Activated CD4-positive, alpha-beta T cell treated with anti-CD3 and anti-CD28 coated beads, Interleukin-2, amount 50 U/mL, for 48 hours (primary cell): ENCODE measurements at places on chromosomes 6 and 20.

GRCh38 chr6:42292004-42292740 is 74.5 kb upstream of the MRPS10 start:
- peak; percentile 35 for DNase-seq

- no peak for DNase-seq
Measured at GRCh38 chr6:101393251-101393828, at the start of gene GRIK2. GRIK2 (plus strand) TSS chr6:101393708.

DNA sequence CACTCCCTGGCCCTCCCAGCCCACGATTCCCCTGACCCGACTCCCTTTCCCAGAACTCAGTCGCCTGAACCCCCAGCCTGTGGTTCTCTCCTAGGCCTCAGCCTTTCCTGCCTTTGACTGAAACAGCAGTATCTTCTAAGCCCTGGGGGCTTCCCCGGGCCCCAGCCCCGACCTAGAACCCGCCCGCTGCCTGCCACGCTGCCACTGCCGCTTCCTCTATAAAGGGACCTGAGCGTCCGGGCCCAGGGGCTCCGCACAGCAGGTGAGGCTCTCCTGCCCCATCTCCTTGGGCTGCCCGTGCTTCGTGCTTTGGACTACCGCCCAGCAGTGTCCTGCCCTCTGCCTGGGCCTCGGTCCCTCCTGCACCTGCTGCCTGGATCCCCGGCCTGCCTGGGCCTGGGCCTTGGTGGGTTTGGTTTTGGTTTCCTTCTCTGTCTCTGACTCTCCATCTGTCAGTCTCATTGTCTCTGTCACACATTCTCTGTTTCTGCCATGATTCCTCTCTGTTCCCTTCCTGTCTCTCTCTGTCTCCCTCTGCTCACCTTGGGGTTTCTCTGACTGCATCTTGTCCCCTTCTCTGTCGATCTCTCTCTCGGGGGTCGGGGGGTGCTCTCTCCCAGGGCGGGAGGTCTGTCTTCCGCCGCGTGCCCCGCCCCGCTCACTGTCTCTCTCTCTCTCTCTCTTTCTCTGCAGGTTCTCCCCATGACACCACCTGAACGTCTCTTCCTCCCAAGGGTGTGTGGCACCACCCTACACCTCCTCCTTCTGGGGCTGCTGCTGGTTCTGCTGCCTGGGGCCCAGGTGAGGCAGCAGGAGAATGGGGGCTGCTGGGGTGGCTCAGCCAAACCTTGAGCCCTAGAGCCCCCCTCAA is at the start of gene LTA:
TSS of gene LTA (plus strand) at position 249 of the 871 bp plus-strand sequence. CDS start at position 703, 454 bp downstream.
- DNase-seq: peak; percentile 89

DNA sequence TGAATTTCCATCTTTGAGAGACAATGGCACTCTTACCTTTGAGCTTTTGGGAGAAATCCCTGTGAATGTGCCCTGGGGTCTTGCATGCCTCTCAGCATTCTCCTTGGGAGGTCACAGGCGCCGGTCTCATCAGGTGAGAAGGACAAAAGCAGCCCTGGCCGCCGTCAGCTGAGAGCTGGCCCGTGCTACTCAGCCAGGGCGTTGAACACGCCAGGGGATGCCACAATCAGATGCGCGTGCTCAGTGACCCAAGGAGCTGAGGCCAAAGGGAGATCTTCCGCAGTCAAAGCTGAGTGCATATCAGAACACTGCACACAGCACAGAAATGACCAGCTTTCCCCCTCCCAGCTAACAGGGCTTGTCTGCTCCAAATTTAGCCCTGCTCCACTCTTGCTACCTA is 253.6 kb upstream of the NOX3 start:
- DNase-seq: no peak

GRCh38 chr6:55694148-55694547 is 115.2 kb upstream of the HMGCLL1 start:
- no peak for DNase-seq

GRCh38 chr20:46826343-46826984 is 68.2 kb upstream of the EYA2 start:
- no peak for DNase-seq

DNA sequence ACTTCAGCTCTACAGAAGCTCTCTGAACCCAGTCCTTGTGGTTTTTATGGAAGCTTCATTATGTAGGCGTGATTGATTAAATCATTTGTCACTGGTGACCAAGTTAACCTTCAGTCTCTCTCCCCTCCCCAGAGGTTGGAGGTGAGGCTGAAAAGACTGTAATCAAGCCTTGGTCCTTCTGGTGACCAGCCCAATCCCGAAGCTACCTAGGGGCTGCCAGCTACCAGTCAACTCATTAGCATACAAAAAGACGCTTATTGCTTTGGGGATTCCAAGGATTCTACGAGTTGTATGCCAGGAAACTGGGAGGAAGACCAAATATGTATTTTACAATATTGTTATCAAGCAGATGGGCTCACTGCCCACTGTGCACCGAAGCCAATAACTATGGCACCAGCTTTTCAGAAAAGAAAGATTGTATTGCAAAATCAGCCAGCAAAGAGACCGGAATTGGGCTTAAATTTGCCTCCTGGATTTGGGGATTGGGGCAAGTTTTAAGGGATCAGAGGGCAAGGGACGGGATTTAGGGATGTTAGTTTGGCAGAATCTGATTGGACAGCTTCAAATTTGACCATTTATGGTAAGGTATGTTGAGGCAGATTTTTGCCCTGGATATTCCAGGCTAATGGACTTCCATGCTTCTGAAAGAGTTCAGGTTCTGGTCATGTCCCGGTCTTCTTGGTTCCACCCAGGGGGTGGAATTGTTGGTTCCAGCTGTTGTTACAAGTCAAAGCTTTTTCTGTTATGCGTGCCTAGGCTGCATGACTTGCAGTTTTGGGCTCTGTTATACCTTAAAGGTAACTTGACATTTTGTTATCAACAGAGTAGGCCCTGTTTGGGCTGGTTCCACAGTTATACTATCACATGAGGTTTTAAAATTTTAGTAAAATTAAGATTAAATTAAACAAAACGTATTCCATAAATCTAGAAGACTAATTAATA is 167.4 kb downstream of the COL9A1 start:
- DNase-seq: no peak

DNA sequence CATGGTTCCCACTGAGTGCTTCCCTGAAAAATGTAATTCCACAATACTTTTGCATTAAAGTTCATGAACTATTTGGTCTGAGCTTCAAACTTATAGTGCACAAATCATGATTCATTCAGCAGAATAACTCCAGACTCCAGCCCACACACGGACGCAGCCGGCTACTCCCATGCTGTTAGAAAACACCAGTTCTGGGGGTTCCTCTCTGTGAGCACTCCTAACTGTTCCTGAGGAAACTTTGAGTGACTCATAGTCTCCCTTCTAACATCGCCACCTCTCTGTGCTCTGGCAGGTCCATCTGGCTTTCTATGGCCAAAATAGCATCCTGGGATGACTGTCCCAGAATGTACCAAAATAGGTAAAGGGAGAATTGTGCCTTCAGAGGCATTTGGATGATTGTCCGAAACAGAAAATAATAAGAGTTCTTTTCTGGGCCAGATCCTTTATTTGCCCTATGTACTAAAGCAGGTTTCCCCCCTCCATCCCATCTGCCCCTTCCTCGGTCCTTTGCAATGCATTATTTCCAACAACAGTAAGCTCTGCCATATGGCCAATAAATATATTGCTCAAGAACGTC is 32.3 kb upstream of the LY86 start:
- DNase-seq: no peak

GRCh38 chr6:75372884-75373283 is 88.3 kb upstream of the TMEM30A start:
- DNase-seq: no peak

DNA sequence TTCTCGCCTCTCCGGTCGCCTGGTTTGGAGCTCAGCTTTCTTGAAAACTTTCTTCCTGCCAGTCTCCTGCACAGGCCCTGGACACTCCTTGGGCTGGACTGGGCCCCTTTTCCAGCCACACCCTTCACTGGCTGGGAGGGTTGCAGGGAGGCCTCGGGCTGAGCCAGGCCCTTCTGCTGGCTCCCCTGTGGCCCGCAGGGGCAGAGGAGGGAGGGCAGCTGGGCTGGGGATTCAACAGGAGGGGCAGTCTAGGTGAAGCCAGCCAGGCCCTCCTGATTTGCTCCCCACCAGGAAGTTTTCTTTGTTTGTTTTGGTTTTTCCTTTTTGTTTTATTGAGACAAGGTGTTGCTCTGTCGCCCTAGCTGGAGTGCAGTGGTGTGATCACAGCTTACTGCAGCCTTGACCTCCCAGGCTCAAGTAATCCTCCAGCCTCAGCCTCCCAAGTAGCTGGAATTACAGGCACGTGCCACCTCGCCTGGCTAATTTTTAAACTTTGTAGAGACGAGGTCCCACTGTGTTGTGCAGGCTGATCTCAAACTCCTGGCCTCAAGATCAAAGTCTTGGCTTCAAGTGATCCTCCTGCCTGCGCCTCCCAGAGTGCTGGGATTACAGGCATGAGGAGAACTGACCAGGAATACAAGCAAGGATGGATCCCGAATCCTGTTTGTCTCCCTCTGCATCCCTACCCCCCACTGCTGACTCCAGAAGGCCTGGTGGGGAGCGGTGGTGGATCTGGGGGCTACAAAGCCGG is 23.5 kb upstream of the CDH22 start:
- DNase-seq: no peak

DNA sequence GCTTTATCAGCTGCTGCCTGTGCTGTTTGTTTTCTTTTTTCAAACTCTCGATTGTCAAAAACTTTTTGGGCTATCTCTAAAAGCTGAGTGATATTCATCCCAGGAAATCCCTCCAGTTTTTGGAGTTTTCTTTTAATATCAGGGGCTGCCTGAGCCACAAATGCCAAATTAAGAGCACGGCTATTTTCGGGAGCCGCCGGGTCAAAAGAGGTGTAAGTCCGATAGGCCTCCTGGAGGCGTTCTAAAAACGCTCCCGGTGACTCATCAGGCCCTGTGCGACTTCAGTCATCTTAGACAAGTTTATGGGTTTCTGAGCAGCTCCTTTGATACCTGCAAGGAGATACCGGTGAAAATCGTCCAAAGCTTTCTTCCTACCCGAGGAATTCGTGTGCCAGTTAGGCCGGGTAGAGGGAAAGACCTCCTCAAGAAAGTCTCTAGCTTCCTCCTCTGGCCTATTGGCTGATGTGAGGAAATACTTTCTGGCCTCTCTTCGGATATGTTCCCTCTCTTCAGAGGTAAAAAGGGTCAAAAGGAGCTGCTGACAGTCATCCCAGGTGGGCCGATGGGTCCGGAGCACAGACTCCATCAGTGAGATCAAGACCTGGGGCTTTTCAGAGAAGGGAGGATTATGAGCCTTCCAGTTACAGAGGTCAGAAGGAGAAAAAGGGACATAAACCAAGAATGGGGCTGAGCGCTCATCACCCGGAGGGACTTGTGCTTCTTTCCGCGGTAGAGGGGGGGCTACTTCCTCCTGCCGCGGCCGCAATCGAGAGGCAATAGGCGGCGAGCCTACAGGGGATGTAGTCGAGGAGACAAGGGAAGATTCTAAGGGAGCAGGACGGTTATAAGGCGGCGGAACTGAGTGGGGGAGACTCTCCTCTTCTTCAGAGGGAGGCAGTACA is 151.1 kb downstream of the TRIM27 start:
- DNase-seq: no peak

GRCh38 chr6:153790048-153790447 is 249.0 kb upstream of the OPRM1 start:
- DNase-seq: no peak

- peak; percentile 44 for DNase-seq
Measured at GRCh38 chr6:35468980-35469750, 964 bp downstream of the RPL10A start.

GRCh38 chr6:120826253-120826652 is 508.0 kb downstream of the TBC1D32 start:
- DNase-seq: peak; percentile 10
